ENCODE measurements at places on chromosomes 11 and 22.

DNA sequence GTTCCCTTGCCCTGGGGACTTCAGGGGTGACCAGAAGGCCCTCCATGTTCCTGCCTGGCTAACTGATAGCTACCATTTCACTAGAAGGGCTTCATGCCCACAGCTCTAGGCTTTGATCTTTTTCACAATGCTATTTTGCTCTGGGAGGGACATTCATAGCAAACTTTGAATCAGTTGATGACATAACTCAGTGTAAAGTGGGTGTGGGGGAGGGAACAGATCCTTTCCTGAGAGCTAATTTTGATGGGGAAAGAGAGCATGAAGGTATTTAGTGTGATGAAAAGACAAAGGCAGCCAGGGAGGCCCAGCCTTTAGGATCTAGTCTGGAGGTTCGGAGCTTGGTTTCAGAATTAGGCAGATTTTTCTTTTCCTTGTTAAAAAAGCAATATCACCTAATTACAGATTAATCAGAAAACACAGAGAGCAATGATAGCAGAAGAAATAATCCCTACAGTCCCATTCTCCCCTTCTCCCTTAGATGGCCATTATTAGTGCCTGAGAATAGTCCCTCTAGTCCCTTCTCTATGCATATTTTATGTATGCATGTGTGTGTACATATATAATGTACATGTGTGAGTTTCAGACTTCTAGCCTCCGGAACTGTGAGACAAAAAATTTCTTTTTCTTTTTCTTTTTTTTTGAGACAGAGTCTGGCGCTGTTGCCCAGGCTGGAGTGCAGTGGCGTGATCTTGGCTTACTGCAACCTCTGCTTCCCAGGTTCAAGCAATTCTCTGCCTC, 46.9 kb downstream of the YWHAH start:
- no peak for DNase-seq

DNA sequence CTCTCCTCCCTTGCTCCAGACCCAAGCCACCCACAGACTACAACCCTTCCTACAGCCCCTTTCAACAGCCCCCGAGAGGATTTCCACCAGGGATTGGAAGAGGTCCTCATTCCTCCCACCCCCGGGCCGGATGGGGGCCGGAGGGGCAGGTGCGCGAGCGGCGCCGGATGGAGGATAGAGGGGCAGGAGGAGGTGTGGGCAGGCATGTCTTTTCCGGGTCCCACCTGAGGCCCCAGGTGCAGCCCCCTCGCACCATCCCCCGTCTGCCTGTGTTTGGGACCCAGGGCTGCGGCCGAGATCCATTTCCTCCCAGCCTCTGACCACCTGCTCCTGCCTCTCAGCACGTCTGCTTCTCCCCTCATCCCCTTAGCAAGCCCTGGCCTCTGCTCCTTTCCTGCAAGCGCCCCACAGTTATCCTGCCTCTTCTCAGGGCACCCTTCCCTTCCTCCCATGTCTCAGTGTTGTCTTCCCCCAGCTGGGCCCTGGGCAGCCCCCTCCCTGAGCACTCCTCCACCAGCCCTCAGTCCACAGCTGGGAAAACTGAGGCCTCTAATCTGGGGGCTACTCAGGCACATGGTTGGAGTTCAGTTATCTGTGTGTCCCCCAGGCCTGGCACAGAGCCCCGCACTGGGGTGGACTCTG, 19.3 kb upstream of the CBX7 start:
- no peak for DNase-seq

DNA sequence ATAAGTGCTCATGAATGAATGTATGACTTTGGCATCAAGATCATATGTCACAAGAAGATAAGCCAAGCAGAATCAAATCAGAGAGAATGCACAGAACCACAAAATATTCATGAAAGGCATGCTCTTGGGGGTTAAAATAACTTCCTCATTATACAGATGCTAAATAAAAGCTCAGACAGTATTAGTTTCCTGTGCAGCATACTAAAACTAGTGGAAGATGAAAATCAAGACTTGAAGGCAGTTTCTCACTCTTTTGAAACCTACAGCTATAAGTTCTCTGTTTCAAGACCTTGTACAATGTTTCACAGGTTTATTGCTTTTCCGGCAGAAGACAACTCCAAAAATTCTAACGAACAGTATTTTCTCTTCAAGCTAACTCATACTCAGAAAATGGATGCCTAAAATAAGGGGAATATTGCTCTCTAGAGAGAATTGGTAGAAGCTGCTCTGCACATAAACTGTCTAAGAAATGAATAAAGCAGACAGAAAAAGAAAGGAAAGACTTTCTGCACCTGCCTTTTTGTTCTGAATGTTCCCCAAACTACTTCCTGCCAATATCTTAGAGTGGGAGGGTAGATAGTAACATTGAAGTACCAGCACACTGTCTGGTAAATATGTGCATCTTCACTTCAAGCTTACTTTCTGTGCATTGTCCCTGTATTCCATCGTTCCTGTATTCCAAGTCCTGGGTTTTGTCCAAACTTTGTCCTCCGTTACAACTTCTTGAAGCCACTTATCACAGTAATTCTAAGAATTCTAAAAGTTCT, 639.4 kb upstream of the FAT3 start:
- no peak for DNase-seq

GRCh38 chr11:123775715-123776549, 21.6 kb upstream of the OR6X1 start:
- no peak for DNase-seq

GRCh38 chr11:101567071-101567470, 16.7 kb downstream of the TRPC6 start:
- no peak for DNase-seq

DNA sequence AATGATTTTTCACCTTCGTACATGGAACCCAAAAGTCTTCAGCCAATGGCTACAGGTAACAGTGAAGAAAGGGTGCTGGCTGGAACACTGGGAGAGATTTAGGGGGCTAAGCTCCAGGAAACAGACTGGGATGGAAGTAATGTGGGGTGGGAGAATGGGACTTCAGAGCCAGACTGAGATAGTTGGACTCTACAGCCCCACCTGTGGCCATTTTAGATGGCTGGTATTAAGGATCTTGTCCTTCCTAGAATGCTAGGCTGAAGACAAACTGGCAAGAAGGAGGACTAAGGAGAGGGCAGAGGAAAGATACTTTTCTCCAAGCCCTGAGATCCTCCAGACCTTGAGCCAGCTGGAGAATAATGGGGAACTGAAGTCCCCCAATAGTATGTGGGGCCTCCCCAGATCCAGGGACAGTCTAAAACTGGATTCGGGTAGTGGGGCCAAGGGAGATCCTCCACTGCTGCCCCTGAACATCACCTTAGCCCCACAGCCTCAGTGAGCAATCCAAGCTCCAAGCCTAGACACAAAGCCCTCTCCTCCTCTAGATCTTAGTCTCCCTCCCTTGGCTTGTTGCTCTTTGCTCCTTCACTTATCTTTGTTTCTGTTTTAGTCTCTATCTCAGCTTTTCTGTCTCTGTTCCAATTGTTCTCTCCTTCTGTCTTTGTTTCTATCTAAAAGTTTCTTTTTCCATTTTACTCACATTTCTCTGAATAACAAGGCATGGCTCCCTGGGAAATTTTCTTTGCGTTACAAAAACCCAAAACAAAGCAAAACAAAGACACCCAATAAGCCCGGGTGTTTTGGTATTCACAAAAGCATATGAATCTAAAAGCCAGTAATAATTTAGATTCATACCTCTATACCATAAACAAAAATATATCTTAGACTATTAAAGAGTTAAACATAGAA, 16.2 kb upstream of the RRAS2 start:
- DNase-seq, result no peak

- no peak for DNase-seq
Observed at GRCh38 chr22:19728271-19728670, 4.9 kb downstream of the GP1BB start.

- no peak for DNase-seq
Observed at GRCh38 chr11:74004759-74005615, 3.9 kb downstream of the UCP3 start.

- peak; percentile 5 for DNase-seq
Observed at GRCh38 chr11:14308114-14308896, 50.7 kb downstream of the RRAS2 start.
